Foreskin melanocyte (primary cell): ENCODE measurements at places on chromosomes 7 and 10.
A peak's percentile ranks its signal among the peaks of the same experiment; 100 is the strongest.

GRCh38 chr7:22578007-22578733 is 78.2 kb upstream of the STEAP1B start:
- no peak for DNase-seq

DNA sequence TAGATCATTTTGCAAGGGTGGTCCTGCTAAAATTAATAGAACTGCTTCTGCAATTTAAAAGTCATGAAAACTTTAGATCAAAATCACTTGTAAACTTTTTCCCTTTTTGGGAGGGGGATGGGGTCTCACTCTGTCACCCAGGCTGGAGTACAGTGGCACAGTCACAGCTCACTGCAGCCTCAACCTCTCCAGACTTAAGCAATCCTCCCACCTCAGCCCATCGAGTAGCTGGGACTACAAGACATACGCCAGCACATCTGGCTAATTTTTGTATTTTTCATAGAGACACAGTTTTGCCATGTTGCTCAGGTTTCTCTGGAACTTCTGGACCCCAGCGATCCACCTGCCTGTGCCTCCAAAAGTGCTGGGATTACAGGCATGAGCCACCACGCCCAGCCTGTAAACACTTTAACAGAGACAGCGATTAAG is 79.7 kb downstream of the LRRC17 start:
- DNase-seq, result no peak

- no peak for DNase-seq
Observed at GRCh38 chr10:52677086-52677485, 95.5 kb downstream of the MBL2 start.

- no peak for DNase-seq
Observed at GRCh38 chr10:22708772-22709171, 5.6 kb downstream of the PIP4K2A start.

DNA sequence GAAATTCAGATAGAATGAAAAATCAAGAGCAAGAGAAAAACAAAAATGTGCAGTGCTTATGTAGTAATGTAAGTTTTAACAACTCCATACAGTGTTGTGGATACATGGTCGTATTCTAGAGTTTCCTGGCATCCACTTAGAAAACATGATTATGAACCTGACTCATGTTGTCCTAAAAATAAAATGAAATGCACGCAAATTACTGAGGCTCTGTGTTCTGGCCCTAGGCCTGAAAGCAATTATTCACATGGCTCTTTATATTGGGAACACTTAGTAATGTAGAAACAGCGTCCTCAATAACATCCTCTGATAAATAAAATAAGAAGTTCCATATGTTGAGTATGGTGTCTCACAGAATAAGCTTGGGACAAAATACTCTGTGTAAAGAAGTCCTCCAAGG is 200.2 kb upstream of the SEMA3E start:
- DNase-seq, result peak; percentile 57

DNA sequence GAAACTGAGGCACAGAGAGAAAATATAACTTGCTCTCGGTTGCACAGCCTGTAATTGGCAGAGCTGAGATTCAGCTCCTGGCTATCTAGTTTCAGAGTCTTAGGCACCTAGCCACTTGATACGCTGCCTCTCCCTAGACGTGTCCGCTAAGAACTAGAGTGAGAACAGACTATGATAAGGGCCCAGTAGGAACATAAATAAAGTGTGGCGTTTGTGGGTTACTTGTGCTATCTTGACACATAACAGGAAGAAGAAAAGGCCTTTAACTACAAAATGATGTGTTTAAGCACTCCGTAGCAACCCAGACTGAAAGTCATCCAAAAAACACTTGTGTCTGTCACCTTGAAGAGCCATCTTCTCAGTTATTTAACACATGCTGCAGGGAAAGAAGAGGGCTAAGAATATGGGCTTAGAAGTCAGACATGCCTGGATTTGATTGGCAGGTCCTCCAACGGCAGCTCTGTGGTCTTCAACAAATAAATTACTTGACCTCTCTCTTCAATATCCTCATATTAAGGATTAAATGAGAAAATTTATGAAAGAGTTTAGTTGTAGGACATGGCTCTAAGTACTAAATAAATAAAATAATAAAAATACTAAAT is 96.2 kb downstream of the SGMS1 start:
- no peak for DNase-seq

GRCh38 chr10:50385624-50386023 is 134.3 kb upstream of the ASAH2 start:
- DNase-seq, result peak; percentile 41

GRCh38 chr7:74399006-74399405 is 54.7 kb upstream of the GTF2IRD1 start:
- no peak for DNase-seq
